ENCODE measurements at places on chromosomes 2 and 18.

- no peak for DNase-seq
Observed at GRCh38 chr18:38887671-38888020, 1322.0 kb upstream of the CELF4 start.

GRCh38 chr2:119637371-119637770, 41.6 kb upstream of the TMEM177 start:
- no peak for DNase-seq

DNA sequence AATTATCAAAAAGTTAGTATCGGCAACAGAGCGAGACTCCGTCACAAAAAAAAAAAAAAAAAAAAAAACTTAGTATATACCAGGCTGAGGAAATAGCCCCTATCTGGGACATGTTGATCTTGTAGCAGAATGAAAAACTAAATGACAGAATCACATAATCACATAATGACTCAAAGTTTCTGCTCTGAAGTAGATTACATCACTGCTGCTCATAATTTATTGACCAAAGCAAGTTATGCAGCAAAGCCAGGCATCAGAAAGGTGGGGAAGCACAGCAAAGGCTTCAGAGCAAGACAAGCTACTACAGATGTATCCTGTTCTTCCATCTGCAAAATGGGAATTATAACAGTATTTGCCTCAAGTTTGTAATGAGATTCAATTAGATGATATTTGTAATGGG, 68.1 kb downstream of the BOD1L2 start:
- no peak for DNase-seq

DNA sequence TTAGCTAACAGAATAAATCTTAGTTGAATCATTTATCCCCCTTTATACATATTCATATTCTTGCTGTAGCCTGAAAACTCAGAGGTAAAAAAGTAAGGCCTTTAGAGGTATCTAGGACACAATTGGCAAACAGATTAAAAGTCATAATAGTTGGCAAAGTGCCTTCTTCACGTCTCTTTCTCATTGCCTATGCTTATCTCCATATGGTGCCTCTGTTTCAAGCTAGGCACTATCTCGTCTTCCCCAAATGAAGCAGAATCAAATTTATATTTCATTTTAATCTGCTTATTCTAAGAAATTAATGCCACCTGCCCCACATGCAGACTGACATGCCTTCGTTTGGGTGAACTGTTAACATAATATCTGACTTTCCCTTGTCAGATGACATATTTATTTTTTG, 245.4 kb downstream of the CDH2 start:
- no peak for DNase-seq

- peak; percentile 24 for DNase-seq
Observed at GRCh38 chr2:3223080-3223923, 154.3 kb downstream of the EIPR1 start.

- DNase-seq: no peak
Observed at GRCh38 chr18:66994790-66995189, 390.9 kb upstream of the CDH19 start.

Measured in stimulated activated CD8-positive, alpha-beta memory T cell treated with anti-CD3 and anti-CD28 coated beads, Interleukin-4, amount 100 ng/mL, for 1 hour (primary cell).